ENCODE measurements at places on chromosomes 2 and 18. TPM values are rescaled to one million over a fixed set of nuclear protein-coding genes. Genes with fewer than 3 reads are reported as not detected.

STARD6 gene
- not detected for total RNA-seq

RAPH1 gene
- total RNA-seq: 88.7 TPM

DPP10 gene
- 22.3 TPM for total RNA-seq

ERMN gene
- 6.0 TPM for total RNA-seq
